ENCODE measurements at places on chromosomes 16 and 17.
A peak's percentile ranks its signal among the peaks of the same experiment; 100 is the strongest.

- no peak for DNase-seq
These were observed 9.0 kb upstream of the VASN start for GRCh38 chr16:4362476-4363135.

- DNase-seq, result no peak
These were observed 21.2 kb downstream of the AKAP1 start for GRCh38 chr17:57106107-57106835.

- DNase-seq, result peak; percentile 12
These were observed 7.8 kb upstream of the EFTUD2 start for GRCh38 chr17:44906763-44907728.

DNA sequence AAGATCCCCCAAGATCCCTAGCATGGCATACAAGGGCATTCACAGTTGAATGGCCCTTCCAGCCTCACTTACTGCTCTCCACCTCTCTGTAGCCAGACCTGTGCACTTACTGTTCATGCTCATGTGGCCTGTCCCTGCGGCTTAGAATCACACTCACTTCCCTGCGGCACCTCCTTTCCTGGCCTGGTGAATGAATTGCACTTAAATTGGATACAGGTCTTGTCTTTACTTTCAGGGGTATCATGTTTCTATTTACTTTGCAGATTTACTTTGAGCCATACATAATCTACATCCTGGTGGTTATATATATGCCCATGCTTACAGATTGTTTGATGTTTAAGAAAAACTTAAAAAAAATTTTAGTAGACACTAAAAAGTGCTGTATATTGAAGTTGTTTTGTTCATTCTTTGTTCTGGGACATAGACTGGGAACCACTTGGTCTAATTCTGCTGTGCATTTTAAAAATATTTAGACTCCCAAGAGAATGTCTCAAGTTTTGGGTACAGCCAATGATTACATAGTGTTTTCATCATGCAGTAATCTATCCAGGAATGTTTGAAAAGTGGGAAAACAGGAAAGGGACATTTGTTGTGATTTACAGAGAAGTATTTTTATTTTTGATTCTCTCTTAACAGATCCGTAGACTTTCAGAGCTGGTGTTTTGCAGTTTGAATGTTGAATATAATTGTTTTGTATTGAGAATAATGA lies 63.9 kb downstream of the NUP88 start:
- no peak for DNase-seq

GRCh38 chr16:66120656-66121055 lies 245.8 kb upstream of the CDH5 start:
- DNase-seq, result no peak

- DNase-seq, result no peak
These were observed 723.6 kb downstream of the WWOX start for GRCh38 chr16:78823027-78823426.

DNA sequence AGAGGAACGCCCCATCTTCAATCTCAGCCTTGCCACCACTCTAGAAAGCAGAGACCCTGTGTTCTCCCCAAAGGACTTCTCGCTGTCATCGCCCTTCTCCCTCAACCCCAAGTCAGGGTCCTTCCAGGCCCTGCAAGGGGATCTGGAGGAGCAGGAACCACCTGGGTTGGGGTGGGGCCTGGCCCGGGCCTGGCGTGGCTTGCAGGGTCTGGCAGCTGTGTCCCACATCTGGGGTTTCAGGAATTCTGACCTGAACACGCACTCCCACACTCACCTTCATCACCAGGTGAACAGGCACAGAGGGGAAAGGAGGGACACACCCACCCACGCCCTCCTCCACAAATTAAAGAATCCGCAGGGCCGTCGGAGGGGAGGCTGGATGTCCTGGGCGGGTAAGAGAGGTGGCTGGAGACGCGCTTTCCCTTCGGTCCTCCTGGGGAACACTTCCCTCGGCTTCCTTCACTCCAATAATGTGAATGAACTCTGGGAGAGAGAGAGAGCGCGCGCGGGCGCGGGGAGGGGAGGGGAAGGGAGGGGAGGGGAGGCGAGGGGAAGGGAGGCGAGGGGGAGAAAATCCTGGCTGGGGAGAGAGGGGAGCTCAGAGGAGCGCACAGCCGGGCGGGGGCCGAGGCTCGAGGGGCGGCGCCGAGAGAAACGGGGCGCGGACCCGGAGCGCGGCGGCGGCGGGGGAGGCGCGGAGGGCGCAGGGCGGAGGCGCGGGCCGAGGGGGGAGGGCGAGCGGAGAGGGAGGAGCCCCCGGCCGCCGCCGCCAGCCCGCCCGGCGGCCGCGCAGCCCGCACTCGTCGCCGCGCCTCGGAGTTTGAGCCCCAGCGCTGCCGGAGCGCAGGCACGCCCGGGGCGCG lies at the start of gene CACNG4:
Gene CACNG4 (plus strand): TSS at position 799 of the 863 bp plus-strand sequence. CDS start 205 bp downstream, outside the sequence.
- DNase-seq, result no peak

DNA sequence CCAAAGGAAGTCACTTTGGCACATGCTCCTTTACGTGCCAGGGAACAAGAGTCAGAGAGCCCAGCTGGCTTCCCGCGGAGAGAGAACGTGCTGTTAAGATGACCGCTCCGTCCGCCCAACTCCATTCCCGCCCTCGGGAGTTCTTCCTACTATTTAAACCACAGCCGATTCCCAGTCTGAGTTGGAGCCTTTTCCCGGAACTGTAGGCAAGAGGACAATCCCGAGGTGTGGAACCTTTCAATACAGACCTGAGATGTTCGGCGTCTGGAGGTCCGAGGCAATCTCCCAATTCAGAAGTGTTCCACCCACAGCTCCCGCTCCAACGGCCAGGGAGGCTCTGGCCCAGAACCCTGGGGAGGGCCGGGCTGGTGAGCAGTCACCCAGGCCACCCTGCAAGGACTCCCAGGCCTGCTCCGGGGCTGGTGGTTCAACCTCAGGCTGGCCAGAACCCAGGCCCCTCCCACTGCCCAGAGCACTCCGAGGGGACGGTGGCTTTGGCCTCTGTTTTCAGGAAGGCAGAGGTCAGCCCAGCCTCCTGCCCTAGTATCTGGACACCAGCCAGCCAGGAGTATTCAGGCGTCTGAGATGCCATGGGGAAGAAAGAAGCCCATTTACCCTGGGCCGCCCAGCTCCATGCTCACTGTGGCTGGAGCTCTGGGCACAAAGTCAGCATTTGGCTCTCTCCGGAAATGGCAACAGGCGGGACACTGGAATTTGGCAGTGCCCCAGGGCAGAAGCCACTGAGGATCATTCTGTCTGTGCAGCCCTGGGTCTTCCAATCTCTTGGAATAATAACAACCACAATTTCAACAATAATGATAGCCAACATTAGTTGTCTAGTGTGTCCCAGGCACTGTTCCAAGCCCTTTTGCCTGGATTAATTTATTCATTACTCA lies 21.4 kb downstream of the EMP2 start:
- peak; percentile 57 for DNase-seq

DNA sequence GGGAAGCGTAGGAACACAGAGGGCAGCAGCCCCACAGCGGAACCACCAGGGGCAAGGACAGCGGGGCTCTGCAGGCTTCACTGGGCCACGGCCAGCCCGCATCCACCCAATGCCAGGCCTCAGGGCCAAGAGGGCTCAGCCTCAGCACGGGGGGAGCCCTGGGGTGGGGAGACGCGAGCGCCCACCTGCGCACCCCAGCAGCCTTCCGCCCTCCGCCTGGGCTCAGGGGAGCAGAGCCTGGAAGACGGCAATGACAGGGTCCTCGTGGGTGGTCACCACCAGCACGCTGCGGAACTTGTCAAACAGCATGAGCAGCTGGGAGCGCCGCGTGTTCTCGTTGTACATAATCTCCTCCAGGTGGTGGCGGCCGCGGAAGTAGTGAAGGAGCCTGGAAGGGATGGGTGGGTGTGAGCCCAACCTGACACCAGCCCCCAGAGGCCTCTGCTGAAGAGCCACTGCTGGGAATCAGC lies 8.5 kb downstream of the MPG start:
- DNase-seq, result no peak

DNA sequence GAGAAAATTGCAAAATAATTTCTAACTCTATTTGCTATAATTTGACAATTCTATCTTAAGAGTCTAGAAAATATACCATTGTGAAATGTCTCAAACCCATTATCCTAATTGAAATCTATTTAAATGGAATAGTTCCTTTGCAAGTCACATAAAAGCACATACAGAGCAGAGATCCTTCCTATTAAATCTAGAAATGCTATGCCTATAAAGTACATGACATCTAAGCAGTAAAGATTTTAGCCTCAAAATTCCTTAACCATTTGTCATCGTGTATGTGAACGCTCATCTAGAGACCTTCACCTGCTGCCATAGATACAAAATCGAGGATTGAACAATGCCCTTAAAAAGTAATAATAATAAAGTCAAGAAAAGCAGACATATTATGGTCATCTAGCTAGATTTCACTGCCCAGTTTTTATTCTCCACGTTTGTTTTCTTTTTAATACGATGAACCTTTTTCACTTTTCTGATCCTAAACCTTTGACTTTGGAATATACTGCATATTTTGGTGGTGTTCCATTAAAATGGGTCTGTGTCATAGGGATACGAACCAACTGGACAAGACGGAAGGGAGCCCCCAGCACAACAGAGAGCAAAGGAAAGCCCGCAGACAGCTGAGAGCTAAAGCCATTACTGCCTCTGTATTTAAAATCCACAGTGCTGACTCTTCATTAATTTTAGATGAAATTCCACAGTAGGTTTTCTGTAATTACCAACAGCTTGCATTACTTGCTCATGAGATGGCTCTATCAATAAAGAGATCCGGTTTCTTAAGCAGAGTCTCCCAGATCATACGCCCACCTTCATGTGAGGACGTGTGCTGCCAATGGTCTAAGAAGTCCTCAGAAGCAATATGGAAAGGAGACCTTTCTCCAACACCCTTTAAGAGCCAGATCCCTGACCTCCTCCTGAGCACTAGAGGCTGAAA lies 17.6 kb downstream of the TEX2 start:
- no peak for DNase-seq

DNA sequence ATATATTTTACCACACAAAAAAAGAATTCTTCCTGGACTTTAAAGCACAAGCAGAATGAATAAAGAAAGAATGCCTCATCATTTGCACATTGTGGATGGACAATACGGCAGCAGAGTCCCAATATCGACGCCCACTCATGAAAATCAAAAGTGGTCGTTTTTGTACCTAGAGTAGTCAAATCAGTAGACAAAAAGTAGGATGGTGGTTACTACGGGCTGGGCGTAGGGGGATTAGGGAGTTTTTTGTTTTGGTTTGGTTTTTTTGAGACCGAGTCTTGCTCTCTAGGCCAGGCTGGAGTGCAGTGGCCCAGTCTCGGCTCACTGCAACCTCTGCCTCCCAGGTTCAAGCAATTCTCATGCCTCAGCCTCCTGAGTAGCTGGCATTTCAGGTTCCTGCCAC lies 8.6 kb upstream of the CENPV start:
- no peak for DNase-seq

GRCh38 chr16:55019419-55020131 lies 88.9 kb downstream of the IRX5 start:
- no peak for DNase-seq

- no peak for DNase-seq
These were observed 35.4 kb upstream of the LYRM9 start for GRCh38 chr17:27928587-27928986.

GRCh38 chr17:33016920-33017319 lies 25.3 kb downstream of the SPACA3 start:
- DNase-seq, result no peak

GRCh38 chr16:17654571-17654970 lies 183.8 kb upstream of the XYLT1 start:
- no peak for DNase-seq

GRCh38 chr16:30984669-30985400 lies at the start of gene HSD3B7:
Gene HSD3B7, plus strand, starts transcription at chr16:30985207. Its CDS starts 452 bp downstream, at chr16:30985659.
- peak; percentile 58 for DNase-seq

DNA sequence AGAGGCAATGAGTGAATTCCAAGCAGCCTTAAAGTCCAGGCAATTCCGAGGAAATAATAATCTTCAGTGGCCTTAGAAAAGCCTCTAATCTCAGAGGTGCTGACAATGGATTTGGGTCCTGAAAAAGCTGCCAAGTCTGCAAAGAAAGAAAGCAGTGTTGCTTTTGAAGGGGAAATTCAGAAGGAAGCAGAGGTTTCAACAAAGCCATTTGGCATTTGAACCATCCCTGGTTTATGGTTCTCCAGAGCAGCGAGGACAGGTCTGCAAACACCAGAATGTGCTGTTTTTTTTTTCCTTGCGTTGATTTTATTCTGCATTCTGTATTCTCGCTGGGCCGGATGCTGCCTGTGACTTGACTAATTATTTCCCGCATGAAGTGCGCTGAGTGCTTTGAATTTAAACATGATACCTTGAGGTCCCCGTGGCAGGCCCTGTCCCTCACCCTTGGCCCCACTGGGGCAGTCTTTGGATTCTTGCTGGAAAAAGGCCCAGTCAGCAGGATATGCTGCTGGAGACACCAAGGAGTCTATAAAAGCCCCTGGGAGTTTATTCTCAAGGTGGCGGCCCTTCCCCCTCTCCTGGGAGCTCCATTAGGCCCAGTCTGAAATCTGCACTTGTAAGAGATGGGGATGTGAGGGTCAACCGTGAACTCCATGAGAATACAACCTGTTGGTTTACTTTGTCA lies 338.3 kb downstream of the HAPSTR1 start:
- DNase-seq, result no peak

DNA sequence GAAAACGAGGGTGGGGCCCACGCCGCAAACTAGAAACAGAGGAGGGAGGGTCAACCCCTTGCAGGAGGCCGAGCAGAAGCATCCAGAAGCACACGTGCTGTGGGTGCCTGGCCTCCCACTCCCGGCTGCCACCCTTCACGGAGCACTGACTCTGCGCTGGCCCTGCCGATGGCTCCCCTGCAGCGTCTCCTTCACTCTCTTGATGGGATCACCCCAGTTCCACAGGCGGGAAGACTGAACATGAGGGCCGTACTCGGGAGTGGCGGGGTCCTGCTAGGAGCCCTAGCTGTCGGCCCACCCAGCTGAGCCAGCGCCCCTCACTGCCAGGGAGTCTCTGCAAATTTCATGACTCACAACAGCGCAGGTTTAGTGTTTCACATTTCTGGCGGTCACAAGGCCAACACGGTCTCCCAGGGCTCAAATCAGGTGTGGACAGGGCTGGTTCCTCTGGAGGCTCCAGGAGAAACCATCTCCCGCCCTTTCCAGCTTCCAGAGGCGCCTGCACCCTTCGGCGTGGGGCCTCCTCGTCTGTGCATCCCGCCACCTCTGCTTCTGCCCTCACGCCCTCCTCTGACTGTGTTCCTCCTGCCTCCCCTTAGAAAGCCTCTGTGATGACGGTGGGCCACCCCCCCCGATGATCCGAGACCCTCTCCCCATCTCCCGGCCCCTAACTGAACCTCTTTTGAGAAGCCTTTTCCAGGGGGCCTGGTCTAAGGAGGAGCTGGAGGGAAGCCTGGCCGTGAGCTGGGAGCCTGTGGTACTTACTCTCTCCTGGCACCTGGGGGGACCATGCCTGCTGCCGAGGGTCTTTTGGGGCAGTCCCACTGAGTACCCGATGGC lies 2.0 kb downstream of the PTX4 start:
- DNase-seq, result no peak

GRCh38 chr16:31135535-31136286 lies at the start of gene PRSS8:
Gene PRSS8, minus strand, starts transcription at chr16:31135727. Its CDS starts 229 bp downstream, at chr16:31135498.
- DNase-seq, result no peak

- DNase-seq, result no peak
These were observed 21.5 kb downstream of the UBE2G1 start for GRCh38 chr17:4344926-4345325.

GRCh38 chr16:1155353-1156054 lies 2.6 kb downstream of the CACNA1H start:
- DNase-seq, result no peak

- DNase-seq, result no peak
These were observed 200.9 kb downstream of the SLC39A11 start for GRCh38 chr17:72891627-72892026.

GRCh38 chr17:60968266-60968665 lies 290.6 kb downstream of the BCAS3 start:
- no peak for DNase-seq

- DNase-seq, result no peak
These were observed 6.4 kb upstream of the CCDC182 start for GRCh38 chr17:57751348-57751971.
